ENCODE measurements at places on chromosomes 13 and 19.

- no peak for DNase-seq
Observed at GRCh38 chr13:112708560-112709240, 18.9 kb downstream of the ATP11A start.

DNA sequence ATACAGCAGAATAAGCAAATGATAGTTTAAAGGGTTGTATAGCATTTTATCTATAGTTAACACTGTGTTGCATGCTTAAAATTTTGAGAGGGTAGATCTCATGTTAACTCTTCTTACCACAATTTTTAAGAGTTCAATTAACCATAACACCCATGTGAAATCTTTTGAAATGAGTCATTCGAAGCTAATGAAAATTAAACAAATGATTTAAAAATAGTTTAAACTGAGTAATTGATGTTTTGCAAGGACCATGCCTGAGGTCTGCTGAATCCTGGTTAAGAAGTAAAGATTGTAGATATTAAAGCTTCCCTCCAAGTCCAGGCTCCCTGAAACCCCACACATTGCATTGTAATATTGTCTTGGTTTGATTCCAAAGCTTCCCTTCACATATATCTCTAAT is 176.7 kb upstream of the RNF113B start:
- DNase-seq = no peak

DNA sequence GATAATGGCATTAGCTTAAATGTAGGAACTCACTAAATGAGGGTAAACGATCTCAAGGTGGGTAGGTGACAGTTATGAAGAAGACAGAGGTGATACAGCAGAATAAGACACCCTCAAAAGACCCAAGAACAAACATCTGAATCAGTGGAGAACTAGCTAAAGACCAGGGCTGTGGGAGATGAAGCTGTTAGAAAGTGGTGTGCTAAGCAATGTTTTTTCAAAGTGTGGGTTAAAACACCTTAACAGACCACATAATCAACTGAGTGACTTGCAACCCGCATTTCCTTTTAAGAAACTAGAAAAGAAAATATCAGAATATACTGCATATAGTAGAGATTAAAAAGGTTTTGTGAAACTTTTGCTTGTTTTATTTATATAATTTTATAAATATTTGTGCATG is 70.0 kb downstream of the ZDHHC20 start:
- DNase-seq = no peak

DNA sequence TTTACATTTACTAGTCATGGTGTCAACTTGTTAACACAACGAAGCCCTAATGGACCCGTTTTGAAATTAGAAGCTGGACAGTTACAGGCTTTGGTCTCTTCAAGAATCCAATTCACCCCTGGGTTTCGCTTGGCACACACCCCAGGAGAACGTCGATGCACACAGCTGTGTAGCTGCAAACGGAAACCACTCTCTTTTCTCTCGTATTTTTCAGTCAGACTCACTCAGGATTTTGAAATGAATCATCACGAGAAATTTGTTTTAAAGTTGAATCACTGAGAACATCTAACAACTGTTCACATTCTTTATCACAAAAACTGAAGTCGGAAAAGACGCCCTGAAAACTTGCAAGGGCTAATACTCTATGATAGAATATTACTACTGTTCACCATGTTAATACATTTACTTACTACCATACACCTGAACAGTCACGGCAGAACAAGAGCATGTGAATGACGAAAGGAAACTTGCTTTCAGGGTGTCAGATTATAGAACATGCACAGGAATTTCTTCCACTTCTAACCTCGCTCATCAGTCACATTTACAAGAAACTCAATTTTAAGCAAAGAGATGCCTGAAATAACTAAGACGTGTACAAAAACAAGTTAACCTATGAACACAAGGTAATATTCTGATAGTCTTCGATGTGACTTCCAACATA is 4.7 kb downstream of the PNMA8A start:
- no peak for DNase-seq

DNA sequence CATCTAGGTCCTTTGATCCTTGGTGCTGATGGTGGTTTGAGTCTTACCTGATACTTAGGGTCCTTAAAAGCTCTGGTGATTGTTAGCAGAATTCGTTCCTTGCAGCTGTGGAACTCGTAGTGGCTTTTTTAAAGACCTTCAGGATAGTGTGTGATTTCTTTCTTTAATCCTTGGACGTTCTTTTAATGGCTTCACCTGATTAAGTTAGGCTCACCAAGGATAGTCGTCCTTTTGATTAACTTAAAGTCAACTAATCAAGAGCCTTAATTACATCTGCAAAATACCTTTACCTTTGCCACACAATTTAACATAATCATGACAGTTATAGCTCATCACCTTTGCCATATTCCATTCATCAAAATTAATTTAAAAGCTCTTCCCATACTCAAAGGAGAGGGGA is 1807.7 kb downstream of the OLFM4 start:
- no peak for DNase-seq

DNA sequence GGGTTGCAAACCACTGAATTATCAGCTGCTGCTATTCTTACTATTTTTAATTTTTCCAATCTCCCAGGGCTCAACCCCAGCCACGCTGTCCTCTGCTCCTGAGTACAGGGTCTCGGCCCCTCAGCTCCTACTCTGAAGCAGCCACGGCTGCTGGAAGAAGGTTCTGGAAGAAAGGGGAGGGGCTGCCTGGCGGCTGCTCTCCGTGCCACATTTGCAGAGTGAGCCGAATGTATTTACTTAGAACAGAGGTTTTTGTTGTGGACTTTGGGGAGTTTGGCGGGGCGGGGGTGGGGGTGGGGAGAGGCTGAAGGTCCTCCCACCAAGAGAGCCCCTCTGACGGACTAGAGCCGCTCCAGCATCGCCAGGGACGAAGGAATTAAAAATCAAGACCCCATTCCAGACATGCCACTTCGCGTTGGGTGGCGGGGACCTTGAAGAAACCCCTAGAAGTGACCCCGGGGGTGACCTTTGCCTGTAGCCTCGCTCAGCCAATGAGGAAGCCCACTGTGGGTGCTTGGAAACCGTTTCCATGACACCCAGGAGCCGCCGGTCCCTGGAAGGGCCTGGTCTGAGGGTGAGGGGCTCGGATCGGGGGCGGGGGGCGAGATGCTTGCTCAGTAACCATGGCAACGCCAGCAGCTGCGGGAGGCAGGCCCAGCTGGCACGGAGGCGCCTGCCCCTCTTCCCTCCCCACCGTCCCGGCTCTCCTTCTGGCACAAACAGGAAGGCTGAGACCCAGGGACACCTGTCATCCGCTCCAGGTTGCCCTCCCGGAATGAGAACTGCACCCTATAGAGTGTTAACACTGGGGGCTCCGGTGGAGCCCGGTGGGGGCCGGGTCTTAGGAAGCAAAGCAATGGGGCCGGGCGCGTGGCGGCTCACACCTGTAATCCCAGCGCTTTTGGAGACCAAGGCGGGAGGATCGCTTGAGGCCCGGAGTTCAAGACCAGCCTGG is 54.2 kb upstream of the PTPRS start:
- DNase-seq = peak; percentile 34

DNA sequence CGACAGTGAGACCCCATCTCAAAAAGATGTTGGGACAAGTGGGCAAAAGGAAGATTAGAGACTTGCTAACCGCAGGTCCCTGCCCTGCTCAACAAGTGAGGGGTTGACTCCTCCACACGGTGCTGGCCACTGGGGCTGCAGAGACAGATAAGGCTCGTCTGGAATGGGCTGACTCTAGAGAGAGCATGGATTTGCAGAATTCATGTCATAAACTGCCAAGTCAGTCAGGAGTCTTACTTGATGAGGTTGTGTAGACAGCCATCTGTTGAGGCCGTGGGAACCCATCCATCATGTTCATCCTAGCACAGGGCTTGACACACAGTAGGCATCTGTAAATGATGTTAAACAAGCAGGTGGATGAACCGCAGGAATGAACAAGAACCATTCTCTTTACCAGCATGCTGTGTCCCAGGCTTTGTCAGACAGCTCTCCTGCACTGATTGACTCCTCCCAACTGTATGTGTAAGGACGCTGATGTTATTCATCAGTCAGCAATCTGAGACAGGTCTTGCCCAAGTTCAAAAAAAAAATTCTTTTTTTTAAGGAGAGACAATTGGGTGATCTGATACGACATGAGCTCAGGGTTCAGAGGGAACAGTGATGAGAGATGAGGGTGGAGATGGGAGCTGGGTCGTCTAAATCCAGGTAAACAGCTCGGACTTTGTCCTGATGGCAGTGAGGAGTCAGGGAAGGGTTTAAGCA is 8.8 kb downstream of the PAF1 start:
- DNase-seq = no peak

DNA sequence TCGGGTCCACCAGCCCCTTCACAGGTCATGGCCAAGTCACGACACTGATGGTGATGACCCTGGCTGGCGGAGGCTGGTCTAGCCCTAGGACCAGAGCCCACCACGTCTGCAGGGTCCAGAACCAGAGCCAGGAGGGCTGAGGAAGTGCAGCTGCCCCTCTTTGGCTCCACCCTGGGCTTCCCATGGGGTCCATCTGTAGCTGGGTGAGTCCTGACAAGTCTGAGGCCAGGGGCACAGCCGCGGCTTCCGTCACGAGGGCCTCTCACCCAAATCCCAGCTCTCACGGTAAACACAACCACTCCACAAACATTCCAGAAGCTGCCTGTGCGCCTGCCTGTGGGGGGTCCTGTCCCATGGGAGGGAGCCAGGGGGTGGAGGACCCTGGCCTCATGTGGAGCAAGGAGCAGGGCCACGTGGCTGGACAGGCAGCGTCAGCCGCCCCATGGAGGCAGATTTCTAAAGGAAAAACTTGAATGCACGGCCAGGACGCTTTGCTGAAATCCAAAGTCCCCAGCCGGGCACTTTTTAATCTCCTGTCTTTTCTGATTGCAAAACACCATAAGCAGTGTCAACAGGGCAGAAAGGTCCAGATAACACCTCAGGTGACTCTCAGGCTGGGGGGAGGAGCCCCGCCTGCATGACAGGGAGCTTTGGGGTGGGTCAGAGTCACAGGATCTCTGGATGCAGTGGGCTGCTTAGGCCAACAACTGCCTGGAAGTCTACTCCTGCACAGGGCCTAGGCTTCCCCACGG is 29.9 kb downstream of the CEBPG start:
- DNase-seq = no peak

GRCh38 chr13:32897296-32897695 is 118.9 kb upstream of the KL start:
- DNase-seq = no peak

GRCh38 chr19:1853295-1854038 is 5.2 kb upstream of the REXO1 start:
- DNase-seq = peak; percentile 90

DNA sequence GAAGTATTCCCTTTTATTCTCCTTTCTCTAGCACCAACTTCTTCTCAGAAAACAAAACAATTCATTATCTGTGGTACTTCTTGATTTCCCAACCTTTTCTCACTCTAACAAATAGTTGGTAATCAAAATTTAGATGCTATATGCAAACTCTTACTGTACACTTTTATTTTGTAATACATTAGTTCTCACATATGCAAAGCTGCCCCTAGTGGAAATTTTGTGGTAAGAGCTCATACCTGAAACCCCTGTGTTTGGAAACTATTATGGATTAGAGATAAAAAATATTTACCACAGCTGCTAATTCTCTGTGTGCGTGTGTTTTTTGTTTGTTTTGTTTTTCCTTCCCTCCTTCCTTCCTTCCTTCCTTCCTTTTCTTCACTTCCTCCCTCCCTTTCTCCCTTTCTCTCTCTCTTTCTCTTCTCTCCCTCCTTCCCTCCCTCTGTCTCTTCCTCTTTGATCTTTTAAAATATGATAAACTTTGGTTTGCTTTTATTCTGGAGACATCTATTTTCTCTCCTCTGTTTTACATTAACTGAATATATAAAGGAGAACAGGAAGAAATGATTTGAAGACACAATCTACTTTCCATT is 537.4 kb downstream of the SLITRK6 start:
- no peak for DNase-seq

DNA sequence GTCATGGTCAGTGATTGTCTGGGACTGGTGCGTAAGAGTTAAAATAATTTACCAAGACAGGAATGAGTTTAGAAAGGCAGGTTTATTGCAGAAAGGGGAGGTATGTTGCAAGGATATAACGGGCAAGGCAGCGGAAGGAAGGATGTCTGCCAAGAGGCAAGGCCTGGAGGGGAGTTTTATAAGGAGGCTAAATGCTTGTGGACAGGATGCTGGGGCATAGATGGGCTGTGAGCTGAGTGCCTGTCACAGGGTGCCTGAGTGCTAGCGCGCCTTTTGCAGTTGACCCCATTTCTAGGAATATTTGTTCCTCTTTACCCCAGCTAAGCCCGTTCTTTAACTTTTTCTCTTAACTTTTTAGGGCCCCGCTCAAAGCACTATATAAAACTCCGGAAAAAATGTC is 58.7 kb downstream of the TEX26 start:
- DNase-seq = no peak

GRCh38 chr19:5251096-5252065 is 89.2 kb downstream of the PTPRS start:
- peak; percentile 49 for DNase-seq

DNA sequence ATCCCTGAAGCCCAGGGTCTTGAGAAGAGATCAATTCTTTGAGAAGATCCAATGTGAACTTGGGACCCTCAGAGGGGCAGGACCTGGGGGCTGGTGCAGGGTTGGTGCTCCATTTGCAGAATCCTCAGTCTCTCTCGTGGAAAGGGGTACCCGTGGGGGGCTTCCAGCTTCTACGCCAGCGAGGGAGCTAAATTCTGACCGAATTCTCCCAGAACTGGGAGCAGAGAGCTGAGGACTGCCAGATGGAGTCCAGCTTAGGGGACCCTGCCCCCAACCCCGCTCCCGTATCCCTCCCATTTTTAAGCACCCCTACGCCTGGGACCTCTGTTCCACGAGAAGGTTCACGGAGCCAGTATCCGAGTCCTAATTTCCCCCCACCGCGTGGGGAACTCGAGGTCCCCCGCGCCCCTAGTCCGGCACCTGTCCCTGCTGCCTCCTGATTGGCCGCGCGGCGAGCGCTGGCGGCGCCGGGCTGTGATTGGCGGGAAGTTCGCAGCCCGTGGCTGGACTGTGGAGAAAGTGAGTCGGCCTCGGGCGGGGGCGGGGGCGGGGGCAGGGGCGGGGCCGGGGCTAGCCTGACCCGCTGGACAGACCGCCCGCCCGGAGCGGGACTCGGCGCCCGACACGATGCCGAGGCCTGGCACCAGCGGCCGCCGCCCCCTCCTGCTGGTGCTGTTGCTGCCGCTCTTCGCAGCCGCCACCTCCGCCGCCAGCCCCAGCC is 4.4 kb upstream of the LTBP4 start:
- DNase-seq = peak; percentile 89

DNA sequence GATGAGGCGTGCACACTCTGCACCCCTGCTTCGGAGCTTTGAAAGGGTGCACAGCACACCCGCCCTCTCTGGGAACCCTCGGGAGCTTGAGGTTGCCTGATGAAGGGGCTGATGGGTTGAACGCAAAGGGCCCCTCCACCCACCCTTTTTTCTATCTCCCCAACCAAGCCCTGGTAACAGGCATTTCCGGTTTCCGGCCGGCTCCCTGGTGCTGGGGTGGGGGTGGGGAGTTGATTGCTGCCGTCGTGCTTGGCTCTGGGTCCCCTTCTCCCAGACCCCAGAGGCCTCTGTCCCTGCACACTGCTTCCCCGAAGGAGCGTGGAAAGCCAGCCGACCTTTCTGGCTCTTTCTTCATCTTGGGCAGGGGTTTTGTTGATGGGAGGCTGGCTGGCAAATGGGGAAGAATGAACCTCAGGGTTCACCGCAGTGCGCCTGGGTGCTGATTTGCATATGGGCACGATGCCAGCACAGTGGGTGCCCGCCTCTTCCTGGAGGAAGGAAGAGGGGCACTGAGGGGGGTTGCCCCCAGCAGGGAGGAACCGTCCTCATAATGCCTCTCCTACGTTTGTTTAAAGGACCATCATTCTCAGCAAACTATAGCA is 29.1 kb downstream of the VAV1 start:
- DNase-seq = peak; percentile 73

All from H9 (cell line).